ENCODE measurements at places on chromosomes 5 and 9.

DNA sequence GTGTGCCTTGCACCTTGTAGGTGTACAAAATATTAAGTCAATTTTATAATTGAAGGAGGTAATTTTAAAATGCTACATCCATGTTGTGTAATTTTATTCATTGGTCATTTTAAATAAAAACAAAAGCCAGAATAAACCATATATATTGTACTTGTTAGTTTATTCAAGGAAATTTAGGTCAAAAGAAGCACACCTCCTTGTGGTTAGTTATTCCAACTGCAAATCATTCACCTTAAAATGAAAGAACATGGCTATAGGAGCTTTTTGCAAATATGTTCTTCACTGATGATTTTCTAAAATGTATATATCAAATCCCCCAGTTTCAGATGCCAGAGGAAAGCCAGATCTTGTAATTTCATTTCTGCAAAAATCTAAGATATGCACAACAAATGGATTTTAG is 5.4 kb upstream of the MOCS2 start:
- no peak for DNase-seq

DNA sequence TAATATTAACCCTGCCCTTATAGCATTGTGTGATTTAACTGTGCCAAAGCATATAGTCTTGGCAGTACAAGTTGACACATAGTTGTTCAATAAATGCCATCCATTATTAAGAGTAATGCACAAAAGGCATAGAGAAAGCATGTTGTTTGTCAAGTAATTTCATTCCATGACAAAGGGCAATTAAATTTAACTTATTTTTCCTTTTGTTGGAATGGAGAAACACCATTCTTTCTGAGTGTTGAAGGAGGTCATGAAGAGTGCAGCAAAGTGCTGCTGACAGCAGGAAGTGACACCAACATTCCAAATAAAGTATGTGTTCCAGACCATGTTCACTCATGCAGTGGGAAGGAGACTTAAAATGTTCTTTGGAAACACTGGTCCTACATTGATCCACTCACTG is 29.1 kb downstream of the ANKDD1B start:
- no peak for DNase-seq

- no peak for DNase-seq
Observed at GRCh38 chr9:120438836-120439546, 141.0 kb downstream of the CDK5RAP2 start.

DNA sequence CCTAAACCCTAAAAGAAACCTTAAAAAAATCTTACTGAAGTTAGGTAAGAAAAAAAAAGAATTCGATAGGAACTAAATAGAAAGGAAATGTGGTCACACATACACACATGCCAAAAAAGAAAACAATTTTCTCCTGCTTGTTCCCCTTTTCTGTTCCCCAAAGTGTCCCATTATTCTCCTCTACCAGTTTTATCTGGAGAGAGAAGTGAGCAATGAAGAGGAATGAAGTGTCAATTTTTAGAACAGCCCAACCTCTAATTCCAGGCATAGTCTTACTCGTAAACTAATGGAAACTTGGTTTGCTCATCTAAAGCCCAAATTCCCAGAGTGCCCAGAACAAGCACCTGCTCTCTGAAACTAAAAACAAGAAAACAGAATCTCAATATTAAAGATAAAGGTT is 26.1 kb downstream of the AP3B1 start:
- no peak for DNase-seq

- peak; percentile 66 for DNase-seq
Observed at GRCh38 chr5:172556971-172557461, 84.0 kb upstream of the NEURL1B start.

GRCh38 chr5:128579639-128580038 is 41.6 kb upstream of the FBN2 start:
- no peak for DNase-seq

DNA sequence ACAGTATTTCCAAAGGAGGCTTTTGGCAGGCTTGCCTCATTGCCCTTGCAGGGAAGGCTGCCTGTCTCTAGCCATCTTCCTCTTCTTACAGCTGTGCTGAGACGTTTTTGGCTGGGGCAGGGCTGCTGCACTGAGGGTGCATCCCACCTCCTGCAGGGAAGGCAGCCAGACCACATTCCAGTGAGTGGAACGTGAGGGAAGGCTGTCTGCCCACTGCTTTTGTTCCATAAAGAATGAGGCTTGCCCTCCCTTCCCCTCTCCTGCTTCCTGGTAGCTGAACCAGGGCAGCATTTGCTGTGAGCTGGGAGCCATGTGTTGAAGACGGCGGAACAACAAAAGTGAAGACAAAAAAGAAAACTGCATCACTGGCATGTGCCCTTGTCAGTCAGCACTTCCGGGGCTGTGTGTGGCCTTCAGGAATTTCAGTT is 16.8 kb downstream of the MGAT1 start:
- no peak for DNase-seq

DNA sequence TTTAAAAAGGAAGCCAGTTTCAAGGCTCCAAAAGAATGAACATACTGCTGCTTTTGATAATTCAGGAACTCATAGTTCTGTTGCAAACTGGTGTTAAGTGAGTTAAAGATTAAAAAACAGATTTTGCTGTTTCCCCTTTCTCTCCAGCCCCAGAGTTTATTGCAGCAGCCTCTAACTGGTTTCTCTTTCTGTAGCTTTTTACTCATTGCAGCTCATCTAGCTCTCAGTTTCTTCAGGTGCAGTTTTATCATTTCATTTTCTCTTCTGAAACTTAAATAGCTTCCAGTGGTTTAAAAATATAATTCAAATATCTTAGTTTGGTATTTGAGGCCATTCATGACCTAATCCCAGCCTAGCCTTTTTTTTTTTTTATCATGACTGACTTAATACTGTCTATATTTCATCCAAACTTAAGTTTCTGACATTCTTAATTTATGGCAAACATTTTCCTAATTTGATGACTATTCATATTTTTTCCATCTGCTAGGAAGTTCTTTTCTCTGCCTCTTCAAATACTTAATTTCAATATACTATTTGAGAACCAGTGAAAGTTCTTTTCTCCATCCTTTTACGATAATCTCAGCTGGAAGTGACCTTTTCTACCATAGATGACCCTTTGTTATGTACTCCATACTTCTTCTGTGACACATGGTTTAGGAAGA is 252.7 kb upstream of the GRIA1 start:
- no peak for DNase-seq

GRCh38 chr9:130770679-130771442 is 64.2 kb upstream of the ABL1 start:
- DNase-seq: no peak

- no peak for DNase-seq
Observed at GRCh38 chr5:149228618-149229297, 42.9 kb upstream of the AFAP1L1 start.

DNA sequence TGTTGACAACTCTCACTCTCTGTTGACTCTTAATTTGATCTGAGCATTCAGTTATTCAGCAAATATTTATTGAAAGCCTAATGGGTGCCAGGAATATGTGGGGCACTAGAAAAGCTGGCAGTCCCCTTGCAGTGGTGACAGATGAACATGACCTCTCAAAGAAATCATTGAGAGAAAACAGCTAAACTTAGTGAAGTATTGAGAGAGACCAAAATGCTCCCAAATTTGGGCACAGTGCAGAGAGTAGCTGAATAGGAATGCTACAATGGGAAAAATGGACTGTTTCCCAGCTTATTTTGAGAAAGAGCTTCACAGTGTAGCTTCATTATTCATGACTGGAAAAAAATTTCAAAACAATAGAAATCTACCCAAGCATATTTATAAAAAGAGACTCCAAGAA is 257.9 kb downstream of the SGCD start:
- DNase-seq: no peak

GRCh38 chr9:761176-761792 is 80.2 kb upstream of the DMRT1 start:
- no peak for DNase-seq

GRCh38 chr9:37801287-37801850 is 772 bp downstream of the DCAF10 start:
- DNase-seq: no peak

- DNase-seq: no peak
Observed at GRCh38 chr5:164326219-164326618, 820.8 kb downstream of the MAT2B start.

DNA sequence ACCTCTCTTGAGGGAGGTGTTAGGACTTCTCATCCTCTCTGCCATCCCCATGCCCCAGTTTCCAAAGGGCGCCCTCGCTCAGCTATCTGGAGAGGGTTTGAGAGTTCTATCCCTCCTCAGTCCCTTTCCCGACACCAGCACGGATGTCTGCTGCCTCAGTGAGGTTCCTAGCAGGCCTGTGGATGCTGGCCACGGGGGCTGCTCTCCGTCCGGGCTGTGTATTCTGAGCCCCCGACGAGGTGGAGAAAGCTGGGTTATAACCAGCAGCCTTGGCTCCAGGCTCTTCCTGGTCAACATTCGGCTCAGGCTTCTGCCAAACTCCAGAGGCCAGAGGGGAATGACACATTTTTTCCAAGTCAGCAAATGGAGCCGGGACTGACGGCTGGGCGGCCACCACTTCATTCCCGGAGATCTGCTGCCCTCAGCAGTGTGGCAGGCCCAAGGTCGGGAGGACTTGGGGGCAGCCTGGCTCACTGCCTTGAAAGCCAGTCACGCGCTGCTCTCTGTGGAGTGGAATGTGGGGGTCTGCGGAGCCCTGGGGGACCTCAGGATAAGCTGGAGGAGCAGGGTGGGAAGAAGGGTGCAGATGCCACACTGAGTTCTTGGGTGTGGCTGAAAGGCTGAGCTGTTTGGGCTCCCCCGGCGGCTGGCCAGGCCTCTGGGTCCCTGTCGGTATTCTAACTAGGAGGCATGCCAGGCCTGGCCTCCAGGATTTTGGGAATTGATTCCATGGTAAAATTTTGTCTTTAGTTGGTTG is 27.4 kb downstream of the PTPA start:
- no peak for DNase-seq

- no peak for DNase-seq
Observed at GRCh38 chr5:72122602-72123001, 15.3 kb downstream of the MAP1B start.

DNA sequence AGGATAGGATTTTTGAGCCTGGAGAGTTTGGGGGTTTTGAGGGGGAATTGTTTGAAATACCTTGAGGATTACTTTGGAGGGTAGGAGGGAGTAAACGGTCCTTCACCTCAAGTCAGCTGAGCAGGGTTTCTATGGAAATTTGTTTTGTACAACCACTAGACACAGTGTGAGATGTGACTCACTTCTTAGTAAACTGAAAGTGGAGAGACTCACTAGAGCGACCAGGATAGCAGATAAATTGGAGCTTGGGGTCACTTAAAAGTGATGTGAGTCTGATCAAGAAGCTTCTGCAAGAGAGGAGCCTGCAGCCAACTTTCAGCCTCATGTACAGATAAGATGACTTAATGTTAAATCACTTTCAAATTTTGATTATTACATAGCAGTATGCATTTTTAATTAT is 1945.9 kb upstream of the NUDT12 start:
- no peak for DNase-seq

DNA sequence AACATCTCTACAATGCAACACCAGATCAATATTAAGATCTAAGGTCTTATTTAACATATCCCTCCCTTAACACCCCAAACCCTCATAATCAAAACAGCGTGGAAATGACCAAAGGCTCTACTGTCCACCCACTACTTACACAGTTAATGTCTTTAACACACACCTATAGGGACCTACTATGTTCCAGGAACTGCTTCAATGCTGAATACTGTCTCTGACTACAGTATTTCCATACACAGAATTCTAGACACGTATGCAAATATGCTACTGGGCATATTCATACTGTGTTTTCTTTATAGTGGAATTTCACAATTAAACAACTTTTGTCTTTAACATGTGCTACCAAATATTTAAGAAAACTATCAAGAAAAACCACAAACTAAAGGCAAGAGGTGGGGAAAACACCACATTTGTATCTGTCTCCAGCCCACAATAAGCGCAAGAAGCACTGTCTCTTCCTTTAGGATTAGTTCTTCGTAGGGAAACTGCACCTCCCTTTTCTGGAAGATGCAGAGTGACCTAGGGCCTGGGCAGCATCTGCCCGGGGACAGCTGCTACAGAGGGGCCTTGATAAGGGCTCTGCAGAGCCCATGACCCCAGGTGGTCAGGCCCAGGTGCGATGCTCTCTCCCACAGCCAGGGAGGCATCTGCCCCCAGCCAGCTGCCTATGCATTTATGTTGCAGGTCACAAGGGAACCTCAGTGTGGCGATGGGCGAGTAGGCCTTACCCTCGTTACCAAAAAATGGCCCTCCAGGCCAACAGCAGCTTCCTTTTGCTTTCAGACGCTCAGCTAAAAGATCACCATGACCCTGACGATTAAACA is 55.2 kb downstream of the PSMB7 start:
- DNase-seq: no peak

- DNase-seq: no peak
Observed at GRCh38 chr5:157387683-157388093, 72.3 kb upstream of the NIPAL4 start.

DNA sequence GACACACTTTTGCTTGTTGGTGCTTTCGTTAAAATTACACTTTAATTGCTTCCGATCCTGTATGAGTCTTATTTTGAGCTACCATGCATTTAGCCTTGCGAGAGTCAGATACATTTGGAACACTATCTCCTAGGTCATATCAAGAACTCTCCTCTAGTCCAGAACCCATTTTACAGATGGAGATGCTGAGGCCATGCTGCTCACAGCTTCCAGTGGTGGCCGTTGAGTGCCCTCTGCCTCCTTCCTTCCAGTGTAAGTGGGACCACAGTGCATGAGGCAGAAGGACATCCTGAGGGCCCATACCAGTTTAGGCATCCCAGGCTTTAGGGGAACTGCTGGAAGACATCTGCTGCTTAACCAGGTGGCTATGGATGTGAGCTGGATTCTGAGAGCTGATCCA is 6.9 kb downstream of the CCNI2 start:
- no peak for DNase-seq

DNA sequence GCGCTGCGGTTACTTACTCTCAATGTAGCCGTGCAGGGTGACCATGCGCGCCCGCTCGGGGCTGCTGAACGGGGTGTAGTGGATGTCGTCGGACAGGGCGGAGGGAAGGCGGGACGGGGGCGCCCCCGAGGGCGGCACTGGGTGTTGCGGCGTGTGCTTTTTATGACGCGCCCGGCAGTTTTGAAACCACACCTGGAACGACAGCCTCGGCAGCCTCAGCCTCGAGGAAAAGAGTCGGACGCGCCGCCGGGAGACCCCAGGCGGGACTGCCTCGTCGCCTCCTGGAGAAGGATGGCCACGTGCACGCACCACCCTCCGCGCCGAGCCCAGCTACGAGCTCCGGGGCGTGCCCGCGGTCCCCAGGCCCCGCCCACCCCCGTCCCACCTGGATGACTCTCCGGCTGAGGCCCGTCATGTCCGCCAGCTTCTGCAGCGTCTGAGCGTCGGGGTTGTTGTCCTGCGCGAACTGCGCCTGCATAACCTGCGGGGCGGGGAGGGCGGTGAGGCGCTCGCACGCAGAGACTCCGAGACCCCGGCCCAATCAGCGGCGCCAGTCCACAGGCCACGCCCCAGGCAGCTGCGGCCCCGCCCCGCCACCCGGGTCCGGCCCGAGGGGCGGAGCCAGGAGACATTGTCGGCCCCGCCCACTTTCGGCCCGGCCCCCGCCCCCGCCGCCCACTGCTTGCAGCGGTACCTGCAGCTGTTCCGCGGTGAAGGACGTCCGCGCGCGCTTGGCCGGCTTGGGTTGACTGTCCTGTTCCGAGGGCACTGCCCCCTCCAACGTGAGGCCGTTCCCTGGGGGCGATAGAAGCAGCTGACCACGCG is 15.0 kb downstream of the LHX6 start:
- no peak for DNase-seq

- DNase-seq: no peak
Observed at GRCh38 chr5:112915831-112916230, 6.2 kb downstream of the REEP5 start.

All from C1 segment of cervical spinal cord (tissue), 14 donors.